Esophagus muscularis mucosa (tissue), 4 donors: ENCODE measurements at places on chromosomes 1 and 21.

DNA sequence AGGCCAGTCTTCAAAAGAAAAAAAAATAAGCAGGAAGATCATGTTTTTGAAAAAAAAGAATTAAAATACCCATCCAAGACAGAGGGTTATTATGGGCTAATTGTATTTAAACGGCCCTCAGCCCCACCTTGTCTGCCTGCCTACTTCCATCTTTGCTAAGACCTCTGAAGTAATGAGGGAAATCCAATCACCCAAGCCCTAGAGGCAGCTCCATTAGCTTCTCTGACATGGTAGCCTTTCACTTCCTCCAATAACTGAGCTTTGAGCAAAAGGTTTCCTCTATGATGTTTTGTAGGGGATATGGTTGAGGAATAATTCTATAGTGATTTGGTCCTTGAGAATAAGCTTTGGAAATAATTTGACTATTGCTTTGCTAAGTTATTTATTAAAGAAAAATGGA, 178.2 kb upstream of the SGIP1 start:
- peaks cover 56% of the 10 kb centered on the region for H3K4me1 ChIP-seq
- DNase-seq: no peak
- no peak overlapping the region for H3K4me3 ChIP-seq
- no peak overlapping the region for H3K27ac ChIP-seq
- no peaks in the 10 kb centered on the region for H3K36me3 ChIP-seq

DNA sequence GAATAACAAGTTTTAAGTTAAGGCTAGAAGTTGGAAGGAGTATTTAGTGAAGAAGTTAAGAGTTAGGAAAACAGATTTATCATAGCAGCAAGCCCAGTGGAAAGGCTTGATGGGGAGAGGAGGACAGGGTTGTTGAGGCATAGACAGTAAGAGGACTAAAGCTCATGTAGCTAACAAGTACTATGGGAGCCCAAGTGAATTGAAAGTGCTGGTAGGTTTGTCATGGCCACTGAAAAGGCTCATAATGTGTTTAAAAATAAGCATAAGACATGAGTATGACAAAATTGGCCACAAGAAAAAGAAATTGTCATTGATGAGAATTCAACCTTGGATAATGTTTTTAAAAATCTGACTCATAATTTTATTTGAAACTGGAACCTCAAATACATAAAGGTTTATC, 49.2 kb upstream of the CRB1 start:
- no peaks in the 10 kb centered on the region for H3K36me3 ChIP-seq
- H3K4me3 ChIP-seq: no peak overlapping the region
- H3K4me1 ChIP-seq: no peaks in the 10 kb centered on the region
- H3K27me3 ChIP-seq: no peaks in the 10 kb centered on the region
- DNase-seq: no peak

- H3K27me3 ChIP-seq: no peaks in the 10 kb centered on the region
- H3K36me3 ChIP-seq: no peaks in the 10 kb centered on the region
- H3K4me3 ChIP-seq: no peak overlapping the region
- H3K27ac ChIP-seq: no peak overlapping the region
Observed at GRCh38 chr1:101520302-101520701, 283.5 kb downstream of the S1PR1 start.

DNA sequence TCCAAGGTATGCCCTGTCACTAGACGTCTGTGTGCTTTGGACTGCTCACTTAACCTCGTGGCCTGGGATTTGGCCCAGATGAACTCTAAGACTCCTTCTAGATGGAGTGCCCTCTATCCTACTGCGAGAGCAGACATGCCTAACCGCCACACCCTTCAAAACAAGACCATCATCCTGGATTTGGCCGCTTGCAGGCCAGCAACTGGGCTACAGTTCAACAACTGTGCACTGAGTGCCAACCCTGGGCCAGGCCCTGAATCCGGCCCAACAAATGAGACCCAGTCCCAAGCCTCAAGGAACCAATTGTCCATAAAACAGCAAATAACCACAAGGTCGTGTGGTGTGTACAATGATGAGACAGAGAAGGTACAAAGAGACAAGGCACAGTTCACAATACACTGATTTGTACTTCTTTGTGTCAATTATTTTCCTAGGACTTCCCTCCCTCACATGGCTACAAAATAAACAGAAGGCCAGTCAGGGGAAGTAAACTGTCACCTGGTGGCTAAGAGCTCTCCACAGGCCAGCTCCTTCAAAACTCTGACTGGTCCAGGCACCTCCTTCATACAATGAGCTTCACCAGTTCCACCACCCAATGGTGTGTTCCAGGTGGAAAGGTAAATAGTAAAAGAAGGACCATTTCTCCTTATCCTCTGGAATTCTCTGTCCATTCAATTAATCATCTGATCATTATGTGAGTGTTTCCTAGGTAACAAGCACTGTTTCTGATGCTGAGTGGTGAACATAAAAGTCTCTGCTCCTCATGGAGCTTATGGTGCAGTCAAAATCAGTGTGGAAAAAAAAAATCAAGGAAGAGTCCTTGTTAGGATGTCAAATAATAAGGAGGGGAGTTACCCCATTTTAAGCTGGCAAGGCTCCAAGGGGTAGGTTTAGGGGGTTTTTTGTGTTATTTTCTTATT, 60.4 kb downstream of the CAPZB start:
- H3K4me1 ChIP-seq: peaks cover 97% of the 10 kb centered on the region
- no peaks in the 10 kb centered on the region for H3K27me3 ChIP-seq
- DNase-seq: no peak
- H3K4me3 ChIP-seq: no peak overlapping the region

DNA sequence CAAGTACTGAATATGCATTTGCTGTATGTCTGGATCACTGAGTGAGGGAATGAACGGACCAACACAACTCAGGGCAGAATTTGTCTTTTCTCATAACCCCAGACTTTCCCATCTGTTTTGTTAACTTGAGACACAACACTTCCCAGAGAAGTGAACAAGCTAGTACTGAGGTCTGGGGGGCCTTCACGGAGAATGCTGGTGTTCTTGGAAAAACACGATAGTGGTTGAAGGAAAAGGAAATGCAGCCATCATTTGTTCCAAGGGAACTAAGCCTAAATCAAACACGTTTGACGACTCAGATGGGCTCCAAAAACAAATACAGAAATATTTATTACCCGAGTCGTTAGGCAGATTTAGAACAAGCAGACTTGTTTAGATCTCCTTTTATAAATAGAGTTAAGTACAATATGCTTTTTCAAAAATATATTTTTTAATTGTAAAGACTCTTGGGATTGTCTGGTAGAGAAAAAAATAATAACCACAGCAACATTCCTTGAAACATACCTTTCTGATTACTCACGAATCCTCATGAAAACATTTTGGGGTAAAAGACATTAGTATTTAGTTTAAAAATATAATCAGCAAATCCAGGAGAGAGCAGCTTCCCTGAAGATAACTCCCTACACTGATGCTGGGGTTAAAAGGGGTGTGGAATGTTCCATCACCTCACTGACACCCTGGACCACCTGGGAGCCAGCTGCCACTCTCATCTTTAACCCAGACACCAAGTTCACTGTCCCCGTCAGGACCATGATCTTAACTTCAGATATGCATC, 427.7 kb upstream of the RUNX1 start:
- no peaks in the 10 kb centered on the region for H3K36me3 ChIP-seq
- DNase-seq: no peak
- no peak overlapping the region for H3K27ac ChIP-seq
- H3K4me1 ChIP-seq: no peaks in the 10 kb centered on the region
- H3K4me3 ChIP-seq: no peak overlapping the region
- no peaks in the 10 kb centered on the region for H3K27me3 ChIP-seq

GRCh38 chr1:153697191-153698019, 18.9 kb downstream of the NPR1 start:
- peaks cover 6% of the 10 kb centered on the region for H3K36me3 ChIP-seq
- DNase-seq: no peak
- H3K4me1 ChIP-seq: peaks cover 36% of the 10 kb centered on the region
- H3K27me3 ChIP-seq: no peaks in the 10 kb centered on the region
- H3K4me3 ChIP-seq: peak overlapping the region; percentile 29

DNA sequence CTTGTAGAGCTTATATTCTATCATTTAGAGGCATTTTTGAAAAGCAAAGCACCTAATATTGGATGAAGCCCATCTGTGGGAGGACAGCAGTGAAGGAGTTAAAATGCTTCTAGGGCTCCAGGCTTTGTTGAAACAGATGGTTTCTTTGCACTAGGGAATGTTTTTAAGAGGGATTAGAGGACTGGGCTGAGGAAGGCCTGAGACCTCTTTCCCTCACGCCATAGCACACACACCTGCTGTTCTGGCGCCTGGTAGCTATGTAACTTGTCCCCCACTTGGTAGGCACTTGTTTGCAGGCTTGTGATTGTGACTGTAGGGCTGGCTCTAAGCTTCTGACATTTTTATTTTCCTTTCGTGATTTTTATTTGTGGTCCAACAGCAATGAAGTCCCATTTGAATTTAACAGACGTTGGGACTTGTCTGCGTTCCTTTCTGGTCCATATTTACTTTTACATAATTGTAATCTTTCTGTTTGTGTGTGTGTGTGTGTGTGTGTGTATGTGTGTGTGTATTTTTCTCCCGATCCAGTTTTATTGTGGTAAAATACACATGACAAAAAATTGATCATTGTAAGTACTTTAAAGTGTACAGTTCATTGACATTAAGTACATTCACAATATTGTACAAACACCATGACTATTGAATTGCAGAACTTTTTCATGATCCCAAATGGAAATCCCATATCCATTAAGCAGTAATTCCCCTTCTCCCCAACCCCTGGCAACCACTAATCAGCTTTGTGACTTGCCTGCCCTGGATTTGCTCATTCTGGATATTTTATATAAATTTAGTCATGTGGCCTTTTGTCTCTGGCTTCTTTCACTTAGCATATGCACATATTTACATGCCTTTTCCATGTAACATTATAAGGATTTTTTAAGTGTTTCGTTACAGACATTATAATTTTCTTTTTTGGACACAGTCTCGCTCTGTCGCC, 33.5 kb upstream of the MACF1 start:
- no peak for DNase-seq
- H3K27ac ChIP-seq: no peak overlapping the region
- no peaks in the 10 kb centered on the region for H3K36me3 ChIP-seq
- H3K4me1 ChIP-seq: peaks cover 44% of the 10 kb centered on the region
- no peaks in the 10 kb centered on the region for H3K27me3 ChIP-seq

DNA sequence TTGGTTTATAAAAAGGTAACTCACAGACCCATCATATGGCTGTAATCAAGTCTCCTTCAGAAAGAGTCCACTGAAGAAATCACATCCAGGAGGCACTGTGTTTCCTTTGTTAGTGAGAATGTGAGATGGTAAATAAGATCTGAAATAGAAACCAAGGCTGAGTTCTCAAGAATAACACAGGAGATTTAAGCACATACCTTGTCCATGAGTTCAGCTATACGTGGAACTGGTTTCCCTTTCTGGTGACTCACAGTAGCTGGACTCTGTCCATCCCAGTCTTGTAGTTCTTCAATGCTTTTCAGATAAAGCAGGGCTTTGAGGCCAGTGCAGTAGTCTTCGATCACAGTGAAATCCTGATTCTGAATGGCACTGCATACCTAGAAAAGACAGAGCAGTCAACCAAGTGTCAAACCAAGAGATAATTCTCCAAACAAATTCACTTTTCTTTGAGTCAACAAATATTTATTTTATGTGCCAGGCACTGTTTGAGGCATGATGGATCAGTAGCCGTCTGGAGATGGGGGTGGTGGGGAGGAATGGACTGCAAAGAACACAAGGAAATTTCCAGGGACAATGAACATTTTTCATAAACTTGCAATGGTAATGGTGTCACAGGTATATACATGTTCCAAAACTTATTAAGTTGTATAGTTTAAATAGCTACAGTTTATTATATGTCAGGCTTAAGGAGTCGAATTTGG, 471.4 kb downstream of the PTBP2 start:
- no peak for DNase-seq
- no peak overlapping the region for H3K27ac ChIP-seq
- no peak overlapping the region for H3K4me3 ChIP-seq
- no peaks in the 10 kb centered on the region for H3K27me3 ChIP-seq

DNA sequence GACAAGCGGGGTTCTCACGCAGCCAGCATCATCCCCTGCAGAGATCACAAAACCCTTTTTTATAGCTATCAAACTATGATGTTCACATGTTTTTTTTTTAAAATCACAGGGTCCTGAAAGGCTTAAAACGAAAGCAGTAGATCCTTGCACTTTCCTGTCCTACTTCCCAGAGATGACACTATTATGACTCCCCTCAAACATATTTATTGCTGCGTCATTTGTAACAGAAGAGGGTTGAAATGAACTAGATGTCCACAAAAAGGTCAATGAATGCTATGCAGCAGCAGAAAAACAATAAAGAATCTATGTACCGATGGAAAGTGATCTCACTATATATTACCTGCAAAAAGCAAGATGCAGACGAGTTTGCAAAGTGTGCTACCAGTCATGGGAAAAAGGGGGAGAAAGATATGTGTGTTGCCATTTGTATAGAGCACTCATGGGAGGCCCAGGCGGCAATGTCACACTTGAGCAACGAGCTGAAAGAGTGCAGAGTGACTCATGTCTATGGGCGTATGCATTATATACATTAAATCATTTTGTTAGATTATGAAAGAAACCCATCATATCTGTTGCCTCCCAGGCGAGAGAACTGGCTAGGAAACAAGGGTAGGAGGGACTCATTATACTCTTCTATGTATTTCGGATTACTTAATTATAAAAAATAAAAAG, 68.9 kb upstream of the PARP1 start:
- H3K4me1 ChIP-seq: no peaks in the 10 kb centered on the region
- H3K27me3 ChIP-seq: no peaks in the 10 kb centered on the region
- H3K4me3 ChIP-seq: no peak overlapping the region
- no peaks in the 10 kb centered on the region for H3K36me3 ChIP-seq
- no peak for DNase-seq

DNA sequence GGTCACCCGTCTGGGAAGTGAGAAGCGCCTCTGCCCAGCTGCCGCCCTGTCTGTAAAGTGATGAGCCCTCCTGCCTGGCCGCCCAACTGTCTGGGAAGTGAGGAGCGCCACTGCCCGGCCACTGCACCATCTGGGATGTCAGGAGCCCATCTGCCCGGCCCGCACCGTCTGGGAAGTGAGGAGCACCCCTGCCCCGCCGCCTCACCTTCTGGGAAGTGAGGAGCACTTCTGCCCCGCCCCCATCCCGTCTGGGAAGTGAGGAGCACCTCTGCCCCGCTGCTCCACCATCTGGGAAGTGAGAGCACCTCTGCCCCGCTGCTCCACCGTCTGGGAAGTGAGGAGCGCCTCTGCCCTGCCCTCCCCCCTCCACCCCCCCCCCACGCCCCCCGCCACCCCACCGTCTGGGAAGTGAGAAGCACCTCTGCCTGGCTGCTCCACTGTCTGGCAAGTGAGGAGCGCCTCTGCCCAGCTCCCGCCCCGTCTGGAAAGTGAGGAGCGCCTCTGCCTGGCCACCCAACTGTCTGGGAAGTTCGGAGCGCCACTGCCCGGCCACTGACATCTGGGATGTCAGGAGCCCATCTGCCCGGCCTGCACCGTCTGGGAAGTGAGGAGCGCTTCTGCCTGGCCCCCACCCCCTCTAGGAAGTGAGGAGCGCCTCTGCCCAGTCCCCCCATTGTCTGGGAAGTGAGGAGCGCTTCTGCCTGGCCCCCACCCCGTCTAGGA, 4.5 kb upstream of the ZZZ3 start:
- peak overlapping the region; percentile 38 for H3K4me3 ChIP-seq
- no peak for DNase-seq
- H3K4me1 ChIP-seq: peaks cover 6% of the 10 kb centered on the region
- no peaks in the 10 kb centered on the region for H3K36me3 ChIP-seq

- no peak overlapping the region for H3K4me3 ChIP-seq
- DNase-seq: no peak
- no peaks in the 10 kb centered on the region for H3K4me1 ChIP-seq
- no peaks in the 10 kb centered on the region for H3K27me3 ChIP-seq
- no peaks in the 10 kb centered on the region for H3K36me3 ChIP-seq
- H3K27ac ChIP-seq: no peak overlapping the region
Observed at GRCh38 chr1:53730224-53730865, 8.6 kb downstream of the GLIS1 start.
